Fibroblast of skin of abdomen (primary cell): ENCODE measurements at places on chromosomes 13 and 19.

DNA sequence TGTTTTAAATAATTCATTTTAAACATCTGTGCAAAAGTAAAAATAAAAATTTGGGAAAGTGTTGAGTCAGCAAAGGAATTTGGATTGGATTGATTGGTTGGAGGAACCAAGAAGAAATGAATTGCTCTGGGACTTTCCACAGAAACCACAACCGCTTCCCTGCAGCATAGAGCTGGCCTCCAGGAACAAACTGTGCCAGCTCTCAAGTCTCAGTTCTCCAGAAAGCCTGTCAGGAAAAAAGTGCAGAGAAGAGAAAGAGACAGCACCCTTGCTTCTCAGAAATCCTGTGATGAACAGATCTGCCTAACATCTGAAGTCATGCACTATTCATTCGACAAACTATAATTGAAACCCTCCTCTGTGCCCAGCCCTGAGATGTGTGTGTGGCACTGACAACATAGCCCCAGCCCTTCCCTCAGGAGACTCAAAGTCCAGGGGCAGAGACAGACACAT lies 14.8 kb downstream of the LYPD3 start:
- DNase-seq, result peak; percentile 77

DNA sequence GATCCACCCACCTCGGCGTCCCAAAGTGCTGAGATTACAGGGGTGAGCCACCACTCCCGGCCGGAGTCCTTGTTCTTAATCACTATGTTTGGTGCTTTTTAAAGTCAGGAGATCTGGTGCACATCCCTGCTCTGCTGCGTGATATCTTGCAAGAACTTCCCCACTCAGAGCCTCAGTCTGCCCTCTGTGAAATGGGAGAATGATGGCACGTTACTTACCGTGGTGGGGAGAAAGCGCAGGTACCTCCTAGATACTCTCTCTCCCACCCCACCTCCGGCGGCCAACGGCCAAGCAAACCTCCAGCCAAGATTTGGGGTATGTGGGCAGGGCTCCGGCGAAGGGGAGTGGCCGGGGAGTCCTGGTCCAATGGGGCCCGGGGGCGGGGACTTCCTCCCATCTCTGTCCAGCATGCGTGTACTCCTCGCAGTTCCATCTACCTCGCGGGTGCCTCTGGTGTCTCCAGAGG lies at the start of gene RYR1:
Gene RYR1 (plus strand): TSS at position 424 of the 466 bp plus-strand sequence. CDS start 139 bp downstream, outside the sequence.
- no peak for DNase-seq

DNA sequence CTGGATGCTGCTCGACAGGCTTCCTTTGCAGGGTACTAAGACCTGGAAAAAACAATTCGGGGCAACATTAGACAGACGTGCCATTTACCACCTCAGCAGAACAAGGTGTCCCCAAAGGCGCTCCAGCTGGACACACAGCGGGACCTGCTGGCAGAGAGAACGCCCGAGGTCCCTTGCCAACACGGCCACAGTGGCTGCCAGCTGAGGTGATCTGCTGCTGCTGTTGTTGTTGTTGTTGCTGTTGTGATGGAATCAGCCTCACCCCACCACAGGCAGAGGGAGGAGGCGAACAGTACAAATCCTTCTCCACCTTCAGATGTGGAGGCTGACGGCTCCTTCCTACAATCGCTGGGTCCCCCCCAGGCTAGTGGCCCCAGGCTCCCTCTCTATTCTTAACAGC lies 25.2 kb downstream of the ANKRD27 start:
- no peak for DNase-seq

DNA sequence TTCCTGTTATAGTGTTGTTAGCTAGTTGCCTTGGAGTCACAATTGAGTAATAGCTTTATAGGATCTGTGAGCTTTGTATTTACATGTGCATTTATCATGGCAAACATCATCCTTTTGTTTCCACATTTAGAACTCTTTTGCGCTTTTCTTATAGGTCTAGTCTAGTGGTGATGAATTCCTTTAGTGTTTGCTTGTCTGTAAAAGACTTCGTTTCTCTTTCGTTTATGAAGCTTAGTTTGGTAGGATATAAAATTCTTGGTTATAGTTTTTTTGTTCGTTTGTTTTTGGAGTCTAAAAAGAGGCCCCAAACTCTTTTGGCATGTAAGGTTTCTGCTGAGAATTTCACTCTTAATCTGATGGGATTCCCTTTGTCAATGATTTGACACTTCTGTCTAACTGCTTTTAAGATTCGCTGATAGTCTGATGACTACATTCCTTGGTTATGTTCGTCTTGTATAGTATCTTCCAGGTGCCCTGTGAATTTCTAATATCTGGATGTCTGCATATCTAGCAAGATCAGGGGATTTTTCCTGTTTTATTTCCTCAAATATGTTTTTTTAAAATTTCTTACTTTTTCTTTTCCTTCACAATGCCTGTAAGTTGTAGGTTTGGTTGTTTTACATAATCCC lies 20.2 kb downstream of the DNAJC3 start:
- DNase-seq, result no peak

- DNase-seq, result no peak
Observed at GRCh38 chr19:35908973-35909683, 1.0 kb upstream of the TYROBP start.

DNA sequence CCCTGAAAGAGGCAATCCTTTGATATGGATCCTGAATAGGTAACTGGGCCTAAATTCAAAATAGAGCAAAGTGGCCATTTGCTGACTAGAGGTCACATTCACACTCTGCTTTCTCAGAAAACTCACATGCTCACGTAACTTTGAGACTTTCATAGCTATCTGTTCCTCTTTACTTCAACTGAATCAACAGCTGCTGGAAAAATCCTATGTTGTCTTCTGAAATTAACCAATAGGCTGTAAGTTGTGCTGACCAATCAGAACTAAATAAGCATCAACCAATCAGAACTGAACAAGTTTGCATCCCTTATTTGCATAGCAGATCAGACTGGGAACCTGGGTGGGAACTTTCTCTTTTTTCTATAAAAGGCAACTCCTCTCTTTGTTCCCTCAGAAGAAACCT lies 24.0 kb upstream of the TBC1D4 start:
- no peak for DNase-seq

GRCh38 chr13:43238341-43239083 lies 215.1 kb downstream of the DNAJC15 start:
- DNase-seq, result no peak

GRCh38 chr19:42313096-42313839 lies at the start of gene TMEM145:
TMEM145 (plus strand) TSS chr19:42313309; CDS start chr19:42313377, 68 bp downstream.
- DNase-seq, result peak; percentile 27

DNA sequence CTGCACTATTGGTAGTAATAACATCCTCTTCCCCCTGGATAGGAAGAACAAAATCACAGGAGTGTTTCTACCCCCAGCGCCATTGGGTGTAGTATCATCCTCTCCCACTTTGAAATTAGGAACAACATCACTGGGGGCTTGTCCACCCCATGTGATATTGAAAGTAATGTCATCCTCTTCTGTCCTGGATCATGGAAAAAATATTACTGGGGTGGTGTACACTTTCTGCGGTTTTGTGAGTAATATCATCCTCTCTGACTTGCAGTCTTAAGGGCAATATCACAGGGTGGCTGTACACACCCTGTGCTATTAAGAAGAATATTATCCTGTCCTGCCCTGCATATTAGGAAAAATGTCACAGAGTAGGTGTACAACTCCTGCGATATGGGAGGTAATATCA lies 4.9 kb upstream of the RGCC start:
- DNase-seq, result no peak

GRCh38 chr13:100203696-100204367 lies 114.9 kb downstream of the PCCA start:
- DNase-seq, result peak; percentile 75

GRCh38 chr13:79997244-79997643 lies 343.7 kb downstream of the SPRY2 start:
- DNase-seq, result no peak

- no peak for DNase-seq
Observed at GRCh38 chr19:19418555-19419260, 13.2 kb downstream of the GATAD2A start.

DNA sequence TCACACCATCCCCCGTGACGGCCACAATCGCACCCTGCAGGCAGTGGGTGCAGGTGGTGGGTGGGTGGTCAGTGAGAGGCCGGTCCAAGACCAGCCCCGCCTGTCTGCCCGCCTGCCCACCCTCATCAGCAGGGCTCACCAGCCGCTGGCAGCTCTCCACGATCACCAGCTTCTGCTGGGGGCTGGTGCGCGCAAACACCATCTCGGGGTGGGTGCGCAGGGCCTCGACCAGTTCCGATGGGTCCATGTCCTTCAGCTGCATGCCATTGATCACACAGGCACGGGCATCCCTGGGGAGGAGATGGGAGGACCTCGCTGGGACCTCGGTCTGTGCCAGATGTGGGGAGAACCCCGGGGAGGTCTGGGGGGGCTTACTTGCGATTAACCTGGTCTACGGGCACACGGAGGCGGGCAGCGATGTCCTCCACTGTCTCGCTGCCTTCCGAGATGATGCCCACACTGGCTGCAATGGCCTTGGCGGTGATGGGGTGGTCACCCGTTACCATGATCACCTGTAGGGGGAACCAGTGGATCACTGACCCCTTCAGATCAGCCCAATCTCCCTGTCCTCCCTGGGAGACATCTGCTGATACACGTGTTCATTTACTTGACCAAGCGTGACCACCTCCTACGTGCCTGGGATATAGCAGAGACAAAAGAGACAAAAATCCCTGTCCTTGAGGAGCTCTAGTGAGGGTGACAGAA lies 8.0 kb downstream of the ATP4A start:
- DNase-seq, result peak; percentile 18

GRCh38 chr13:42660333-42660965 lies 86.5 kb downstream of the TNFSF11 start:
- DNase-seq, result peak; percentile 34

GRCh38 chr19:30662211-30662861 lies 290.2 kb downstream of the ZNF536 start:
- DNase-seq, result peak; percentile 58

DNA sequence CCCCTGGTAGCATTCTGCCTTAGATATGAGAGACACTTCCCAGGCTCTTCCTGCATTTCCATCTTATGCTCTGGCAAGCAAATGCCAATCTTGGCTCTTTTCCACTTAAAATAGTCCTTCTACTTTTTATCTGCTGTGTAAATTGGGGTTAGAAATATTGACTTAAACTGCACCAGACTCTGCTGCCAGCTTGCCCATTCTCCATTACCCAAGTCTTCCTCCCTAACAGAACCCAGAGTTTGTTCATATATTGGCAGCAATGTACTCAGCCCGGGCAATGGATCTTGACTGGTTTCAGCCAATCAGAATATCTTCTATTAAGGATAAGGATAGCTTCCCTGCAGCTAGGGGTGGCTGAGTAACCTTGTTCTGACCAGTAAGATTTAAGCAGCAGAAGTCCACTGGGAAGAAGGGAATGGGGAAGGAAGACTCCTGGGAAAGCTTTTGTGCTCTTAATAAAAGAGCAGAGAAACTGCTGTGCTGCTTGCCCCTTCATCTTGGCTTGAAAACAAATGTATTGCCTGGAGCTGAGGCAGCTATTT lies 177.1 kb downstream of the KCNRG start:
- no peak for DNase-seq
